ENCODE measurements at places on chromosomes 3 and 15. TPM values are rescaled to one million over a fixed set of nuclear protein-coding genes. Genes with fewer than 3 reads are reported as not detected.

DNA sequence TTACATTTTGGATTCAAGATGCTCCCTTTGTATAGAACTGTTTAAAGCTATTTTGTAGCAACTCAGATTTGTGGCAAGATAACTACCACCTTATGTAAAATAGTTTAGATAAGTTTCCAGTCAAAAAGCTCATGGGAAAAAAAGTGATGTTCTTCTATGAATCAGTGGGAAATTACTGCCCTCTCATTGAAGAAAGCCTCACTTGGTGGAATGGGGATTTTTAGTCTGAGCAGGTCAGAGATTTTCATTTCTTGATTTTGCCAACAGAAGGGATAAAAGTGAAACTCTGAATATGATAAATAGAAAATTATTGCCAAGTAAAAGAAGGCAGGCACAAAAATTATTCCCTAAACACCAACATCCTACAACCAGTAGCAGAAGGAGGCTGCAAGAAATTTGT is 25.8 kb upstream of the CSTA start:
- DNase-seq, result no peak

DNA sequence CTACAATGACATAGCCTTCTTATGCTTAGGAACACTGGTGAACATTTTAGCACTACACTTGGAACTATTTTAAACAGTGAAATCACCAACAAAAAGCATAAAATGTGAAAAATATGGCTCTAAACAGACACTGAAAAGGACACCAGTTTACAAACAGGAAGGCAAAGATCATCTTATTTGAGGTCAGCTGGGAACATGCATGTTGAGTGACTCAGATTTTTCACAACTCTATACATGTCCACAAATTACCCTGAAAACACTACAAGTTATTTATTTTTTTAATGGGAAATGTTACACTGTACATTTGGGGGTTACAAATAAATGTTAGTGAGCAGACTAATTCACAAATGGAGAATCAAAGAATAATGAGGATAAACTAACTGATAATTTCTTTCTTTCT is 12.5 kb upstream of the GK5 start:
- DNase-seq, result no peak

GRCh38 chr3:60160822-60161748 is 1090.2 kb downstream of the FHIT start:
- no peak for DNase-seq

- DNase-seq, result no peak
Observed at GRCh38 chr3:32438596-32439344, 47.1 kb downstream of the CMTM7 start.

PLSCR5 gene
- total RNA-seq, result not detected

IL17RB gene
- not detected for total RNA-seq

SLC22A14 gene
- 0.48 TPM for total RNA-seq

Measured in mesenteric fat pad (tissue), 1 donor.